ENCODE measurements at places on chromosomes 16 and 17.
A peak's percentile ranks its signal among the peaks of the same experiment; 100 is the strongest.

- no peak for DNase-seq
These were observed 20.7 kb downstream of the TMEM235 start for GRCh38 chr17:78252111-78252634.

GRCh38 chr16:85055493-85056210 lies 28.1 kb downstream of the KIAA0513 start:
- peak; percentile 81 for DNase-seq

GRCh38 chr17:40323391-40324381 lies 14.7 kb downstream of the RARA start:
- DNase-seq = no peak

- no peak for DNase-seq
These were observed 2.3 kb downstream of the DPEP2NB start for GRCh38 chr16:68013440-68013839.

DNA sequence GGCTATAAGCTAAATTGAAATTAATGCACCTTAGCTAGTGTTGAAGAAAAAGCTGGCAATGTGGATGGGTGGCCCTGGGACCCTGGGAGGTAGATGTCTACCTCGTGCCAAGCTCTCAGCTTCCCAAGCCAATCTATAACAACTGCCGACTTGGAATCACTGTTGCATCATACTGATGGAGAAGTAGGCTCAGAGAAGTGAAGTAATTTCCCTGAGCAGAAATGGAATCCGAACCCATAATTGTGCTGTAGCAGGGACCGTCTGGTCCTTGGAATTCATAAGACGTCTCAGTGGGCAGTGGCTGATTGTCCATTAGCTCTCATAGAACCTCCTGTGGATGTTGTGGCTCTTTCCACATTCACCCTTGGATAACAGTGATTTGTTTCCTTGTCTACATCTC lies 196.6 kb downstream of the RAB11FIP4 start:
- no peak for DNase-seq

DNA sequence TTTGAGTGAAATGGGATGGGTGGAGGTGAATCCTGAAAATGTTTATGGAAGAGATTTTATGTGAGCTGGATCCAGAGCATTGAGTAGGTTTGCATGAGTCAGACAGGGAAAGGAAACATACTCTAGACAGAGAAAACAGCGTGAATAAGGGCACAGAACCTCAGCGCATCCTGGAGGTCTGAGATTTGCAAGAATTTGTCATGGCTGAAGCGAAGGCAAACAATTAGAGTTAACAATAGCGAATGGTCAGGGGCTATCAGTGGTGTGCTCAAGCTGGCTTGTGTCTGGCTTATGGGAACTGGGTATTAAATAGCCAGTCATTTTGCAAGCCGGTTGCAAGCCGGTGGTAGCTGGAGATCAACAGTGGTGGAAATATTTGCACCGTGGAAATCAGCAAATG lies 36.4 kb downstream of the MAP2K6 start:
- DNase-seq = no peak

DNA sequence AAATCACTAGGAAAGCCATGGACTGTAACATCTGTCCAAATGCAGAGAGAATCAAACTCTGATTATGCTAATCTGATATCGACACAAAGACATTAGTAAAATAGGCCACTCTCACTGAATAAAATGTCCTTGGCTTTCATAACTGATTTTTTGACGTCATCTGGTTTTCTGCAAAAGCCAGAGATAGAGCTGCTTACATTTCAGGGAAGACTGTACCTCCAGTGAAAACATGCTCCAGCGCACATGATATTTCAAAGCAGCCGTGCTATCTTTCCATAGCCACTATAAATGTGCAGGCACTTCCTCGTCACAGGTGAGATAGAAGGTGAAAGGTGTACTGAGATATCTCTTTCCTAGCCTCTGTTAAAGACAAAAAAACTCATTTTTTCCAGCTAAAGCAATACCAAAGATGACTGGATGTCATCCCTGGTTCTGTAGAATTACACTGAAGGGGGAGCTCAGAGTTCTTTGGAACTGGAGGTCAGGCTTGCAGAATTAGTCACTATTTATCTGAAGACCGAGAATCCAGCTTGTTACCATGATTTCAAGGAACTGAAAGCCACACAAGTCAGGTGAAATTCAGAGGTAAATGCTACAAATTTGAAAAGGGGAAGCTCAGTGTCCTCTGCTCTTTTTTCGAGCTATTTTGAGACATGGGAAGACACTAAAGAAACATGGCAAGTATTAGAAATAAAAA lies 249.5 kb downstream of the CA10 start:
- DNase-seq = no peak

DNA sequence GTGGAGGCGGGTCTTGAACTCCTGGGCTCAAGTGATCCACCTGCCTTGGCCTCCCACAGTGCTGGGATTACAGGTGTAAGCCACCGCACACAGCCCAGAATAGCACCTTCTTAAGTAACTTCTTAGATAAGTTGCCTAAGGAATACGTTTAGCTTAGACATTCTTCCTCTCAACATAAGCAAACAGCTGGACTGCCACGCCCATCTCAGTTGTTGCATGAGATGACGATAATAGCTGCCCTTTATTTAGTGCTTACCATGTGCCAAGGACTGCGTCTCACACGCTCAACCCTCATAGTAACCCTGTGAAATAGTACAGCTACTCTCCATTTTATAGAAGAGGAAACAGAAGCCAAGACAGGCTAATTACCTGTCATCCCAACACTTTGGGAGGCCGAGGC lies 11.8 kb downstream of the HASPIN start:
- no peak for DNase-seq

- DNase-seq = no peak
These were observed 216.2 kb downstream of the RBFOX1 start for GRCh38 chr16:7548796-7549318.

DNA sequence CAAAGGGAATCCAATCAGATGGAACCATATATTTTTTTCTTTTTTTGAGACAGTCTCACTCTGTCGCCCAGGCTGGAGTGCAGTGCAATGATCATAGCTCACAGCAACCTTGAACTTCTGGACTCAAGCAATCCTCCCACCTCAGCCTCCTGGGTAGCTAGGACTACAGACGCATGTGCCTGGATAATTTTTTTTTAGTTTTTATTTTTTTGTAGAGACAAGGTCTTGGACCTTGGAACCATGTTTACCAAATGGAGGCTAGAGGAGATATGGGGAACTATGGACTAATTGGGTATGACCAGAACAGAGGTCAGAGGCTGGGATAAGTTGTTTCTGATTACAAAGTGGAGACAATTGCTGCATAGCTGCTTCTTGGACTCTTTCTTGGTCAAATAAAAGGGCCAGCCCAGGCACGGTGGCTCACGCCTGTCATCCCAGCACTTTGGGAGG lies 41.2 kb upstream of the ADCY9 start:
- DNase-seq = no peak

DNA sequence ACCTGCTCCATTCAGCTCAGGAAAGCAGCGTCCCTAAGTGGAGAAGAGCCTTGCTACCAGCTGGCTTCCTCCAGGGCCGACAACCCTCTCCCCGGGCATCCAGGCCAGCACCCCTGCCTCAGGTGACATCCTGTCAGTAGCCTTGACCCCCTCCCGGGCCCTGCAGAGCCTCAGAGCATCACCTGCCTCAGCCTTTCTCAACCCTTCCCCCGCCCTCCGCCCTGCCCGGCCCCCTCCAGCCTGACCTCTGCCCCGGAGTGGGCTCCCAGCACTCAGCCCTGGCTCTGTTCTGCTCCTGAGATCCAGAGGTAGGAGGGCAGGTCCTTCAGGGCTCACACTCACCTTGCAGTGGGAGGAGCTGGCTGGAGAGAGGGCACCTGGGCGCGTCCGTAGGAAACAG lies 73.8 kb upstream of the METRNL start:
- no peak for DNase-seq

- DNase-seq = no peak
These were observed 136.7 kb downstream of the XYLT1 start for GRCh38 chr16:17334096-17334495.

DNA sequence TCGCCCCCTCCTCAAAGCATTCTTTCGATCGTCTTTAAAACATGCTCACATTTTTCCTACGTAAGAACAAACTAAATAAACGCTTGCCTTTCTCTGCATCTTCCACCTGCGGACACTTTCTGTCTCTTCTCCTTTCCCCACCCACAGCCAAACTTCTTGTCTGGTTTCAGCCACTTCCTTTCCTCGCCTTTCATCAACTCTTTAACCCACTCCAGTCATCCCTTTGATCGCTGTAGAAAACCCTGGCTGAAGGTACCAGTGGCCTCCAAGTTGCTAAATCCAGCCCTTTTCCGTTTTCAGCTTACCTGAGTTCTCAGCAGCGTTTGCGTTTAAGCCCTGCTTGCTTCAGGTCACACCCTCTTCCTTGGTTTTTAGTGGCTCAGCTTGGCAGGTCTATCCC lies 483 bp downstream of the RPA1 start:
- no peak for DNase-seq

DNA sequence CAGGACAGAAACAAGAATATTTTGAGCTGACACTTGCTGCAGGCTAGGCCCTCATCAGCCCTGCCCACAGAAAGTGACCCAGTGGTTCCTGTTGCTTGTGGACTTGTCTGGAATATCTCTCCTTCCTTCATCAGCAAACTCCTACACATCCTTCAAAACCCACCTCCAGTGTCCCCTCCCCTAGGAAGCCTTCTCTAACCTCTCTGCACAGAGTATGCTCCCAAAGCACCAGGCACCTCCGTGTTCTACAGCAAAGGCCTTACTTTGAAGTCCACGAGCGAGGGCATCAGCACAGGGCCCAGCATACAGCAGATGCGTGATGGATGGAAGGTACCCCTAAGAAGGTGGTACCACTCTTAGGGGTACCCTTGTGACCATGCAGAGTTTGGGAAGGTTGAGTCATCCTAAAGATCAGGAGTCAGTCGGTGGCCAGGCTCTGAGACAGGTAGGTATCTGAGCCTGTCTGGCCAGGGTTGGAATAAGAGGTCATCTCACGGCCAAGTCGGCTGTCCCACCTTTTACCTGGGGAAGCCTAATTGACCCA lies 2.0 kb downstream of the CCDC102A start:
- no peak for DNase-seq

- DNase-seq = no peak
These were observed 20.9 kb downstream of the SOCS1 start for GRCh38 chr16:11234884-11235702.

- no peak for DNase-seq
These were observed 26.8 kb downstream of the MARCHF10 start for GRCh38 chr17:62781356-62781755.

- no peak for DNase-seq
These were observed 53.1 kb upstream of the SREBF1 start for GRCh38 chr17:17889922-17890321.
